SK-N-SH (cell line): ENCODE measurements at places on chromosomes 3 and 15. TPM values are rescaled to one million over a fixed set of nuclear protein-coding genes. Genes with fewer than 3 reads are reported as not detected.

DNA sequence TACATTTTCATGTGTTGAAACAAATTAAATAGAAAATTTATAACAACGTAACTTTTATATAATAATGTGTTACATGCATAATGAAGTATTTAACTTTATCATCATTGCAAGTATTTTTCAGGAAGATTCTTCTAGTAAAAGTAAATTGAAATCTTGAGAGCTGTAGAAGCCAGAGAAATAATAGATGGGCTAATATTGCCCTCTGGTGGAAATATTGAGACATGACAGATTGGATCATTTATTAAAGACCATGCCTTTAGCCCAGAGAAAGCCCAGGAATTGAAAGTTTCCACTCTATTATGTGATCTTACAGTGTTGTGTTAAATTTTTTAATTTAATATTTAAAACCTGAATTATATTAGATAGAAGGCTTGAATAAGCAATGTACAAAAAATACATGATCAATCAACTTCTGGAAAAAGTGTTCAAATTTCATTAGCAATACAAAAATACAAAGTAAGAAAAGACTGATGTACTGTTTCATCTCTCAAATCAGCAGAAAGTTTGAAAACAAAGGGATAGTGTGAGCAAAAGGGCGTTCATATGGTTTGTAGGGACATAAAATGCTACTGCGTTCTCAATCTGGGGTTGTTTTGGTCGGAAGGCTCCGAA lies 52.7 kb upstream of the SPTSSB start:
- DNase-seq, result peak; percentile 48
- H3K4me1 ChIP-seq, result no peaks in the 10 kb centered on the region
- H3K27ac ChIP-seq, result no peak overlapping the region
- H3K36me3 ChIP-seq, result no peaks in the 10 kb centered on the region

The P2RY13 gene
- polyA plus RNA-seq, result not detected in 2 replicates

GRCh38 chr3:4645468-4645867 lies 152.3 kb downstream of the ITPR1 start:
- H3K4me1 ChIP-seq, result no peaks in the 10 kb centered on the region
- H3K27ac ChIP-seq, result no peak overlapping the region
- peaks cover 28% of the 10 kb centered on the region for H3K36me3 ChIP-seq
- no peak overlapping the region for H3K4me3 ChIP-seq
- DNase-seq, result no peak
- no peaks in the 10 kb centered on the region for H3K27me3 ChIP-seq

The SENP5 gene
- 7.5 and 11.8 TPM in 2 replicates for polyA plus RNA-seq

DNA sequence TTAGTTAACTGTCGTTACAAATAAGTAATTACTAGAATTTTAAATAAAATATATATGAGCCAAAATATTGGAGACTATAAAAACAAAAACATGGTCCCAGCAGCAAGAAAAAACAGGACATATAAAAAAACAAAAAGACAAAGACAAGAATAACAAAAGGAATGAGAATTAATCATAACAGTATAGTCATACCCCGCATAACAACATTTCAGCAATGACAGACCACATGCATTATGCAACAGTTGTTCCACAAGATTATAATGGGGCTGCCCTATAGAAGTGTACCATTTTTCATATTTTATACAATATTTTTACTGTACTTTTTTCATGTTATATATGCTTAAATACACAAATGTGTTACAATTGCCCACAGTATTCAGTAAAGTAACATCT lies 5.6 kb downstream of the HLTF start:
- H3K4me1 ChIP-seq, result peaks cover 16% of the 10 kb centered on the region; the same call in 1 of the 2 replicates
- H3K36me3 ChIP-seq, result peaks cover 53% of the 10 kb centered on the region
- H3K27ac ChIP-seq, result no peak overlapping the region
- no peaks in the 10 kb centered on the region for H3K27me3 ChIP-seq
- no peak for DNase-seq
- H3K4me3 ChIP-seq, result no peak overlapping the region

GRCh38 chr15:76636059-76636458 lies 269.1 kb downstream of the SCAPER start:
- H3K4me1 ChIP-seq, result no peaks in the 10 kb centered on the region
- DNase-seq, result no peak
- no peak overlapping the region for H3K27ac ChIP-seq
- no peaks in the 10 kb centered on the region for H3K27me3 ChIP-seq
- peaks cover 7% of the 10 kb centered on the region for H3K36me3 ChIP-seq

The MOBP gene
- not detected in 2 replicates for polyA plus RNA-seq

The ZBTB47 gene
- 9.9 and 13.0 TPM in 2 replicates for polyA plus RNA-seq

The ZNF502 gene
- polyA plus RNA-seq, result 2.1 and 3.2 TPM in 2 replicates

GRCh38 chr3:24401090-24401810 lies 93.4 kb downstream of the THRB start:
- H3K27me3 ChIP-seq, result no peaks in the 10 kb centered on the region
- no peak overlapping the region; the same call in 1 of the 2 replicates for H3K27ac ChIP-seq
- no peak for DNase-seq
- H3K36me3 ChIP-seq, result no peaks in the 10 kb centered on the region

The ARHGEF26 gene
- polyA plus RNA-seq, result 0.70 and 1.2 TPM in 2 replicates

The ARHGAP11A gene
- 4.5 and 4.8 TPM in 2 replicates for polyA plus RNA-seq

The A4GNT gene
- polyA plus RNA-seq, result not detected in 2 replicates

DNA sequence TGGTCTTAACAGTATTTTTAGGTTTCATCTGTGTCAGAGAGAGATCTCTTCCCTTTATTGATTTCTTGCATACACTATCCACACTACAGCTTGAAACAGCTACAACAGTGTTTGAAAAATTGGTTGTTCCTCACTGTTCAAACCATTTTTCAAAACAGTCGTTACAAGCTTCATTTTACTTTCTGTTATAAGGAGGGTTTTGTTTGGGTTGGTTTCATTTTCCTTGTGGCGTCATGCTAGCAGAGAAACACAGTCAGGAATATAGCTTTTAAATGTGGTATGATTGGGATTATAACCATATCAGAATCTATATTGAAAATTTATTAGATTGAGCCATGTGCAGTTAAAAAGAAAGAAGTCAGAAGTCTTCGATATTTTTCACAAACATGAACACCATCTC lies 400.6 kb downstream of the ZBTB20 start:
- H3K4me1 ChIP-seq, result no peaks in the 10 kb centered on the region
- no peaks in the 10 kb centered on the region for H3K27me3 ChIP-seq
- no peaks in the 10 kb centered on the region for H3K36me3 ChIP-seq
- H3K4me3 ChIP-seq, result no peak overlapping the region

DNA sequence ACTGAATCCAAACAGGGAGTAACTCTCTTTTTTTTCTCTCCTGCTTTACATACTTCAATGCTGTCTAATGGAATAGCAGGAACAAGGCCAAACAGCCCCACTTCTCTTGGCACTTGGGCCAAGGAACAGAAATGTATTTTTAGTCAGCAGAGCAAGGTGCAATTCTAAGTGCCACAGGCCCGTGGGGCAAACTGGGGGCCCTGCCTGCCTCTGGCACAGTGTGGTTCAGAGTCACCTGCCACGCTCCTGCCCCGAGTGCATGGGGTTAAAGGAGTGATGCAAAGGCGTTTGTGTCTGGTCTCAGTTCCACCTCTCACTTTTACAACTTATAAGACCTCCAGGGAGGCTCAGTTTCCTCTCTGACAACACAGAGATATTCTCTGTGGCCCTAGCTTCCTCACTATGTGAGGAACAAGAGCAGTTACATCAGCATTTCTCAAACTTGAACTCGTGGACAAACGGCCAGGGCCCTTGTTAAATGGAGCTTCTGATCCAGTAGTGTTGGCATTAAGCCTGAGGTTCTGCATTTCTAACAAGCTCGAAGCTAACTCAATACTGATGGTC lies 51.3 kb downstream of the LRIG1 start:
- no peaks in the 10 kb centered on the region for H3K27me3 ChIP-seq
- H3K27ac ChIP-seq, result no peak overlapping the region; the same call in 1 of the 2 replicates
- peaks cover 29% of the 10 kb centered on the region for H3K4me1 ChIP-seq
- DNase-seq, result no peak
- H3K4me3 ChIP-seq, result no peak overlapping the region

The UROC1 gene
- polyA plus RNA-seq, result not detected in 2 replicates

DNA sequence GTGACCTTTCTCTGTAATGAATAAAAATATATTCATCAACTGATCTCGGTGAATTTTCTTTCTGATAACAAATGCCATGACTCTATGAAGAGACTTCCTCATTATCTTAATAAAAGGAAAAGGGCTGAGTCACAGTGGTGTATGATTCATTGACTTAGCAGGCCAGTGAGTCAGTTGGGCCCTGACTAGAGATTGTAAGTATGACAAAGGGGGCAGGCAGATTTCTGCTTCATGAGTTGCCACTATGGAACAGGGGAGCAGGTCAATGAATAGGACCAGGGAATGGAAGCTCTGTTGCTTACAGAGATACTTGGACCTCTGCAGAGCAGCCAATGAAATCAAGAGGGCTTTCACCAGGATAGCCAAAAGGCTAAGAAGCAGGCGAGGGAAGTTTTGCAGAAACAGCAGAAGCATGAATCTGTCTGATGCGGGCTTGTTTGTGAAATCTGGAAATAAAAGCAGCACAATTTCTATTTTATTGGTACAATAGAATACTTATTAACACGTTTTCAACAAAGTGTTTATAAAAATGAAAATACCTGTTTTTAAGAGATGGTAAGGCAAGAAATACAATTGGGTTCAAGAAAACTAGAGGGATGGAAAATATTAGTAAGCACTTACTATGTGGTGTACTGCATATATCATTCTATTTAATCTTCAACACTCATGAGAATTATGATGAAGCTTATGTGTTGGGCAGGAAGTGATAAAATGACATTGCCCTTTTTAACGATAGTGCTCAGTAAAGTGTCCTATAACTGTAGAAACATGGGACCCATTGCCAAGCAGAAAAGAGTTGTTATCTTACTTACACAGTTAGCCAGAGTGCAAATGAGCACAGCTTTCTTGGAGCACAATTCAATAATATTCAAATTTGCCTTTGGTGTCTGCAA lies 169.8 kb upstream of the MYRIP start:
- no peak overlapping the region for H3K4me3 ChIP-seq
- no peak for DNase-seq
- H3K4me1 ChIP-seq, result peaks cover 2% of the 10 kb centered on the region
- no peaks in the 10 kb centered on the region for H3K36me3 ChIP-seq
- H3K27ac ChIP-seq, result no peak overlapping the region

- DNase-seq, result no peak
- no peak overlapping the region for H3K27ac ChIP-seq
- H3K27me3 ChIP-seq, result no peaks in the 10 kb centered on the region
These were observed 5.2 kb downstream of the NUSAP1 start for GRCh38 chr15:41337631-41338522.

DNA sequence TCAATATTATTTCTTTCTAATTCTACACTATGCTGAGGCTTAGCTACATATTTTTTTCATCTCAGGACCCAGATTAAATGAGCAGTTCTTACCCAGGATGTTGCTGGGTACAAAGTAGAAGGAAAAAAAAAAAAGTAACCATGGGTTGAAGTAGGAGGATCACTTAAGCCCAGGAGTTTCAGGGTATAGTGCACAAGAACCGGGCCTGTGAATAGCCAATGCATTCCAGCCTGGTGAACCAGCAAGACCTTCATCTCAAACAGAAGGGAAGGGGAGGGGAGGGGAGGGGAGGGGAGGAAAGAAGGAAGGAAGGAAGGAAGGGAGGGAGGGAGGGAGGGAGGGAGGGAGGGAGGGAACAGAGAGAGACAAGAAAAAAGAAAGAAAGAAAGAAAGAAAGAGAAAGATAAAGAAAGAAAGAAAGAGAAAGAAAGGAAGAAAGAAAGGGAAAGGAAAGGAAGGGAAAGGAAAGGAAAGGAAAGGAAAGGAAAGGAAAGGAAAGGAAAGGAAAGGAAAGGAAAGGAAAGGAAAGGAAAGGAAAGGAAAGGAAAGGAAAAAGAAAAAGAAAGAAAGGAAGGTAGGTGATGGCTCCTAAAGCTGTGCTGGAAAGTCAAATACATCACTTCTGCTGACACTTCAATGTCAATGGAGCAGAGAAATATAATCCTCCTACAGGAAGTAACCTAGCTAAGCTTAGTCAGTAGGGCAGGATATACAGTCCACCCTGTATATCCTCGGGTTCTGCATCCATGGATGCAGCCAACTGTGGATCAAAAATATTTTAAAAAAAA lies 206.8 kb upstream of the TGFBR2 start:
- DNase-seq, result no peak
- H3K27me3 ChIP-seq, result no peaks in the 10 kb centered on the region
- H3K4me3 ChIP-seq, result no peak overlapping the region
- H3K27ac ChIP-seq, result no peak overlapping the region
- peaks cover 8% of the 10 kb centered on the region for H3K4me1 ChIP-seq
